ENCODE measurements at places on chromosomes 1 and 21.

GRCh38 chr1:207302618-207303393 lies 18.7 kb upstream of the CD55 start:
- DNase-seq = no peak

DNA sequence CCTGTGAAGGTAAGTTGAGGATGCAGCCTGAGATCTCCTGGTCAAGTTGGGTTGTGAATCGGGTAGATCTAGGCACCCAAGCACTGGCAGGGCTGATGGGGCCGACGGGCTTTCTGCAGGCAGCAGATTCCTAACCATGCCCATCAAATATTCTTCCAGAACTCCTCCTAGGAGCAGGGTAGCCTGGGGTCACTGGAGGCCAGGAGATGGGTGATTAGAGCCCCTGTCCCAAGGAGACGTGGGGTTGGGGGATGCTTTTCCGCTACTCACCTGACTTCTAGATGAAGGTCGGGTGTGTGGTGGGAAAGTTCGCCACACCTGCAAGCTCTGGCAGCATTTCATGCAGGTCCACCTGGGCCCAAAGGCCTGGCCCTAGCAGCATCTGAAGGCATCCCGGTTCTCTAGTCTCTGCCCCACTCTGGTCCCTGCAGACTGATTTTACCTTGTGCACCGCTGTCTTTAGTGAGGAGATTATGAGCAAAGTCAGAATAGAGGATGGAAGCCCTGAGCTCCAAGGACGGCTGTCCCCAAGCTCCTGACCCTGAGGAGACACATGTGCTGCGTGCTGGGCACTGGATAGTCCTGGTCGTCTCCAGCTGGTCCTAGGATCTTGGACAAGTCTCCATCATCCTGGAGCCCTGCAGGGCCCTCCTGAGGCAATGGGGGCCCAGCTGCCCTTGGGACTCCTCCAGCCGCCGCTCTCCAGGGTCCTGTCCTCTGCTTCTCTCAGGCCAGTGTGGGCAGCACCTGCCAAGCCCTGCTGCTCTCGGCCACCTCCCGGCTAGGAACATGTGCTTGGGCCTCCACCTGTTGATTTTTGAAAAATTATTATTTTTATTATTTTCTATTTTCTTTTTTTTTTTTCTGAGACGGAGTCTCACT lies 21.8 kb upstream of the C2CD2 start:
- no peak for DNase-seq

GRCh38 chr1:44318097-44319088 lies 36.7 kb downstream of the ERI3 start:
- DNase-seq = no peak

GRCh38 chr1:92503926-92504285 lies 17.2 kb upstream of the GFI1 start:
- DNase-seq = no peak

DNA sequence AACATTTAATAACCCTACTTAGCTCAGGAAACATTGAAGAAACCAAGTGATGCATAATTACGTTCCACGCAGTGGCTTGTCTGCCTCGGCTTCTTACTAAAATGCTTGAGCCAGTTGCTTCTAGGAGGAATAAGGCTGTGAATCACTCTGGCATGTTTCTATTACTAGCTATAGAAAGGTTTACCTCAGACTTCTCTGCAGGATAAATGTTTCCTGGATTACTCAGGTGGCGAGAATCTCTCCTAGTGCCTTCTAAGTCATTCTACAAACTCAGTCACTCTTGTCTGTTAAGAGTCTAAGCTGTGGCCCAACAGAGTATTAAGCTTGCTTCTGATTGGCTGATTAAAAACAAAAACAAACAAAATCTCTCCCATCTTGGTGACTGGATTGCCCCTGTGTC lies 92.0 kb upstream of the RALGPS2 start:
- no peak for DNase-seq

DNA sequence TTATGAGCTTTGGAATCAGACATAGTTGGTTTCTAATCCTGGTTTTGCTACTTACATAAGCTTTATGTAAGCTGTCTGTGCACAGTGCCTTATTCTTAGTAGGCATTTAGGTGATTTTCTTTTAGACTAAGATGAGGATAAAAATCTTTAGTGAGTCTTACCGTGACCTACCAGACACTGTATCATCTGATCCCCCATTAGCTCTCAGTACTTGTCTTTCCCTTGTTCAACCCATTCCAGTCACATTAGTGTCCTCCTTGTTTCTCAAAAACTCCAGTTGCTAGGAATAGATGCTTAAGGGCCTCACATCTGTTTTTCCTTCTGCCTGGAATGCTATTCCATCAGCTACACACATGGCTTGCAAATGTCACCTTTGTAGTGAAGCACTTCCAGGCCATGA lies 18.8 kb downstream of the PPP1R12B start:
- no peak for DNase-seq

Measured in esophagus squamous epithelium (tissue), 5 donors.